Jurkat, Clone E6-1 (cell line): ENCODE measurements at places on chromosomes 12 and 14.

- no peak for DNase-seq
Measured at GRCh38 chr12:31756977-31757420, 28.2 kb upstream of the AMN1 start.

DNA sequence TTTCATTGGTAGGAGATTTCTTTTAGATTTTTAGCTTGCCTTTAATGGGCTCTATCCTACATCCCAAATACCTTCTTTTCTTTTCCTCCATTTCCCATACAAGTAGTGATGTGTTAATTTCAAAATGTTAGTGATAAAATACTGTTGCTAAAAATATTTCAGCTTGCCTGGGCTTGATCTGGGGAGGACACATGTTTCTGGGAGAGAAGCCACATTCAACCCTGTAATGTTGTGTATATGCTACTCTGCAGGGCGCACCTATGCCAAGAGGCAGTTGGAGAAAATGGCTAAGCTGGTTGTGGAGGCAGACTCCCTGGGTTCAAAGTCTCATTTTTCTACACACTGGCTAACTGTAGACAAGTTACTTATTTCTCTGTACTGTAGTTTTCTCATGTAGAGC lies 26.3 kb downstream of the FLRT2 start:
- no peak for DNase-seq

GRCh38 chr12:55044135-55044534 lies 24.4 kb downstream of the NEUROD4 start:
- DNase-seq, result no peak

- DNase-seq, result no peak
Measured at GRCh38 chr12:124386661-124387527, 92.0 kb downstream of the RFLNA start.

DNA sequence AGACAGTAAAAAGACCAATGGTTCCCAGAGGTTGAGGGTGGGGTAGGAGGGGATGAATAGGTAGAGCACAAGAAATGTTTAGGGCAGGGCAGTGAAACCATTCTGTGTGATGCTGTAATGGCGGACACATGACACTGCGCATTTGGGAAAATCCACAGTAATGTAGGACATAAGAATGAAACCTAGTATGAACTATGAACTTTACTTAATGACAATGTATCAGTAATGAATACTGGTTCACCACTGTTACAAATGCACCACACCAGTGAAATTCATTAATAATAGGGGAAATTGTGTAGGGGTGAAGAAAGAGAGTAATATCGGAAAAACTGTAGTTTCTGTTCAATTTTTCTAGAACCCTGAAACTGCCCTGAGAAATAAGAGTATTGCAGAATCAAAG lies 5.6 kb downstream of the ERH start:
- no peak for DNase-seq

- DNase-seq, result no peak
Measured at GRCh38 chr14:104280085-104280901, 141.9 kb downstream of the KIF26A start.

DNA sequence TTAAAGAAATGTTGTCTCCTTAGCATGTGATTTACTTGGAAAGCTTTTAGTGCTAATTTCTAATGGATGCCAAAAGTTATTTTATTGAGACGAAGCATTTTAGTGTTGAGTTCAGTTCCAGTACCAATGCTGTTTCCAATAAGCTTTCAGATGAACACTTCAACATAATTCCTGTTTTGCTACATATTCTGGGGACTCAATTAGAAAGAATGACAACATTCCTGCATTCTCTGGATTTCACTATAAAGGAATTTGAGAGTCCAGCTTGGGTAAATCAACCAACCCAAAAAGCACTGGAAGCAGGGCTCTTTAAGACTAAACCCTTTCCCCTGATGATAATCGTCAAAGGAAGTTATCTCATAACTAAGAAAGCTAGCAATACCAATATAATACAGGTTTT lies 353.0 kb upstream of the TMTC1 start:
- no peak for DNase-seq

- no peak for DNase-seq
Measured at GRCh38 chr12:87656311-87656710, 372.9 kb downstream of the C12orf50 start.

DNA sequence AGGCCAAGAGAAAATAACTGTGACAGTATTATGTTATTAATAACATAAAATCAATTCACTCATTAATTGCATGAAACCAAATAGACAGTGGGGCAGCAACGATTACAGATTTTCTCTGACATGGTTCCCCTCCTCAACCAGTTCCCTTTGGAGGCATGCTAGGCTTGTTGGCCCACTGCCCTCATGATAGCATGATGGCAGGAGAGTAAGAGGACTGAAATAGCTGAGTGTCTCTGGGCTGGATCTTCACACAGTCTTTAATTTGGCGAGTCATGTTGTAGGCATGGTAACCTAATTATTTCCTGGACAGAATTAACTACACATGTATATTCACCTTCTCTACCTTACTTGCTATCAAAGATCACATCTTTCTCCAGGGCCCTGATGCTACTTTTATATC lies 266.2 kb upstream of the PELI2 start:
- no peak for DNase-seq

- no peak for DNase-seq
Measured at GRCh38 chr14:55537782-55538181, 42.2 kb upstream of the KTN1 start.

DNA sequence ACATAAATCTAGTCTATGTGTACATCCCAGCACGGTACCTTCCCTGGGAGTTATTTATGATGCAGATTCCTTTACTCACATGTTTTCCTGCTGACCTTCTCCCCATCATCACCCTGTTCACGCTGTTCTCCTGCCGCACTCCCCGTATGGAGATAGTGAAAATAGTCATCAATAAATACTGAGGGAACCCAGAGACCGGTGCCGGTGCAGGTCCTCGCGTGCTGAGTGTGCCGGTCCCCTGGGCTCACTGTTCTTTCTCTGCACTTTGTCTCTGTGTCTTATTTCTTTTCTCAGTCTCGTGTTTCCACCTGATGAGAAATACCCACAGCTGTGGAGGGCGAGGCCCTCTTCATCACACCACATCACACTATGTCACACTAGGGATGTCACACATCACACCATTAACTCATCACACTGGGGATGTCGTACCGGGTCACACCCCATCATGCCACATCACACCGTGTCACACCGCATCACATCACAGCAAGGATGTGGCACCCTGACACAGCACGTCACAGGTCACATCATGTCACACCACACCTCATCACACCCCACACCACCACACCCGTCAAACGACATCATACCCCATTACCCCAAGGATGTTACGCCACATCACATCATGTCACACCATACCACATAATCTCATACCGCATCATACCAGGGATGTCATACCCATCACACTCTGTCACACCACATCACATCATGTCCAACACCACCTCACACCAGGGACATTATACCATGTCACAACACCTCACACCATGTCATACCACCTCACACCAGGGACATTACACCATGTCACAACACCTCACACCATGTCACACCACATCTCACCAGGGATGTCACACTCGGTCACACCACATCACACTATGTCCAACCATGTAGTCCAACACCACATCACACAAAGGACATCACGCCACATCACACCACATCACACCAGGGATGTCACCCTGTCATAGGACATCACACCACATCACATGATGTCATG lies 207.0 kb downstream of the TMEM121 start:
- no peak for DNase-seq

- no peak for DNase-seq
Measured at GRCh38 chr14:77782202-77782601, 17.7 kb upstream of the ADCK1 start.

- DNase-seq, result no peak
Measured at GRCh38 chr12:71417181-71417580, 22.4 kb upstream of the LGR5 start.

DNA sequence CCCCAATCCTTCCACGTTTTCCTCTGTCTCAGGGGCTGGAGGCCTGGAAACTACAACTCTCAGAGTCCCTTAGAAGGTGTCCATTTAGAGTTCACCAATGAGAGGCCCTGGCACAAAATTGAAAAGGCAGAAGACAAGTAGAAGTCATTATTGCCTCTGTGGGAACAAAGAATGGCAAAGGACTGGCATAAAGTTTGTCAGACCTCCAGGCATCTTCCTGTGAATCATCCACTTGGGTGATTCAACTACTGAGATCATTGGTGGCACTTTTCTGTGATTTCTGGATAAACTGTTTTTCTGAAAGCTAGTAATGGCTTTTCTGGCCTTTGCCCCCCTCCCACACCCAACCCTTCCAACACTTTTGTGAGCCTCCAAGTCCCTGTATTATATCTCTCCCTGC lies 42.6 kb upstream of the C12orf42 start:
- DNase-seq, result no peak

DNA sequence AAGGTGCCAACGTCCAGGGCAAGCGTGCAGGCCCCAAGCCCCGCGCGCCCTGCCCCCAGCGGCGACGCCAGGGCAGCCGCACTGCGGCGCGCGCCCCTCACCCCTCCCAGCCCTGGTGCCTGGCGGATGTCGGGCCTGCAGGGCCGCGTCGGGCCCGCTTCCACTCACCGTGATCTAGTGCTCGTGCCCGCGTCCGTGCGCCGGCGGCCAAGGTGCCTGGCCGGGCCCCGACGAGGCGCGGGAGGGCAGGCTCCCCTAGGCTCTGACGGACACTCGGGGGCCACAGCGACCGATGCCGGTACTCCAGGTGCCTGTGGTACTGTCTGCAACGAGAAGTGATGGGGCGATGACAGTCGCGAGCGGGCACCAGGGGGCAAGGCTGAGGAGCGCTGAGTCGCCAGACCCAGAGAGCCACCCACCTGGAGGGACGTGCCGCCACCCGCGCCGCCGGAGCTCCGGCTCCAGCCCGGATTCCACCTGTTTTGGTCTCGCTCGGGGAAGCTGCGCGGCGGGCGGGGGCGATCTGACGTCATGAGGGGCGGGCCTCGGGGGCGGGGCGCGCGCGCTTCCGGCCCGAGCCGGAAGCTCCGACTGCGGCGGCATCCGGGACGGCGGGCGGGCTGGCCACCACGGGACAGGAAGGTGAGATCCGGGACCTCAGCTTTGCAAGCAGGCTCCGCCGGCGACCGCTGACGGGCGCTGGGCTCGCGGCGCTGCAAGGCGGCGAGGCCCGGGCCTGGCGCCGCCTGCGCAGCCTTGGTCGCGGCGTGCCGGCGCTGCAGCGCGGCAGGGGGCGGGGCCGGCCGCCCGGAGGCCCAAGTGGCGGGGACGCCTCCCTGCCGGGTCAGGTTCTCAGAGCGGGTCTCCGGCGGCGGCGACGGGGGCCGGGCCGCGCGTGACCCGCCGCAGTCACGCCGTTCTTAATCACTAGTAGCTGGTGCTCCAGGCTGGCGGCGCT lies at the start of the genes LYSET and MOAP1:
Gene LYSET (plus strand): TSS at position 927 of the 958 bp plus-strand sequence. CDS start 89 bp downstream, outside the sequence.
Gene MOAP1 (minus strand): TSS at position 507 of the 958 bp plus-strand sequence. CDS start 655 bp downstream, outside the sequence.
- DNase-seq, result peak; percentile 75

- DNase-seq, result no peak
Measured at GRCh38 chr14:52923902-52924575, 26.8 kb downstream of the FERMT2 start.

GRCh38 chr12:8475508-8476203 lies 19.9 kb downstream of the CLEC6A start:
- no peak for DNase-seq

GRCh38 chr12:19561411-19561961 lies 122.2 kb downstream of the AEBP2 start:
- DNase-seq, result no peak

DNA sequence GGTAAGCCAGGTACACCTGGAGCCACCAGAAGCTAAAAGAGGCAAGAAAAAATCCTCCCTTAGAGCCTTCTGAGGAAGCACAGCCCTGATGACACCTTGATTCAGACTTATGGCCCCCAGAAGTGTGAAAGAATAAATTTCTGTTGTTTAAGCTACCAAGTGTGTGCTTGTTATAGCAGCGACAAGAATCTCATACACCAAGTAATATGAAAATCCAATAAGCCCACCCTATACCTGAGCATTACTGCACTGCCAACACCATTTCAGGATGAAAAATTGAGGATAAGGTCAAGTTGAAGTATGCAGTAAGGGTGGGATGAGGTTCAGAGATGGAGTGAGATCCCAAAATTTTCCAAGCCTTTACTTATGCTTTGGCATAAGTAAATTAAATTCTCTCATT lies 163.6 kb upstream of the CCDC196 start:
- DNase-seq, result no peak

DNA sequence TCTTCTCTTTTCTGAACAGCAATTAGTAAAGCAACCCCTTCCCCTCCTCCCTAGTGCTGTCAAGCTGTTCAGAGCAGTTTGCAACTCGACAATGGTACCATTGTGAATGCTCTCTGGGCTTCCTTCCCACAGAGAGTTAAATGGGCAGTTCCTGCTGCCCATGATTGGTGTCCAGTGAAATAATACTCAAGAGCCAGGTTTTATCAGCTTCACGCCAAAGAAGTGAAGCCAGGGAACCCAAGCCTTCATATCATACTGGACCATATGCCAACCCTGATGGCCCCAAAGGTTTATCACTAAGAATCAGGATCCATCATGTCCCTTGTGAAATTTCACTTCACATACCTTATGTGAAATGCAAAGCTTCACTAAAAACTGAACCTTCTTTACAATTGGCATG lies 24.7 kb downstream of the INSM2 start:
- DNase-seq, result no peak

DNA sequence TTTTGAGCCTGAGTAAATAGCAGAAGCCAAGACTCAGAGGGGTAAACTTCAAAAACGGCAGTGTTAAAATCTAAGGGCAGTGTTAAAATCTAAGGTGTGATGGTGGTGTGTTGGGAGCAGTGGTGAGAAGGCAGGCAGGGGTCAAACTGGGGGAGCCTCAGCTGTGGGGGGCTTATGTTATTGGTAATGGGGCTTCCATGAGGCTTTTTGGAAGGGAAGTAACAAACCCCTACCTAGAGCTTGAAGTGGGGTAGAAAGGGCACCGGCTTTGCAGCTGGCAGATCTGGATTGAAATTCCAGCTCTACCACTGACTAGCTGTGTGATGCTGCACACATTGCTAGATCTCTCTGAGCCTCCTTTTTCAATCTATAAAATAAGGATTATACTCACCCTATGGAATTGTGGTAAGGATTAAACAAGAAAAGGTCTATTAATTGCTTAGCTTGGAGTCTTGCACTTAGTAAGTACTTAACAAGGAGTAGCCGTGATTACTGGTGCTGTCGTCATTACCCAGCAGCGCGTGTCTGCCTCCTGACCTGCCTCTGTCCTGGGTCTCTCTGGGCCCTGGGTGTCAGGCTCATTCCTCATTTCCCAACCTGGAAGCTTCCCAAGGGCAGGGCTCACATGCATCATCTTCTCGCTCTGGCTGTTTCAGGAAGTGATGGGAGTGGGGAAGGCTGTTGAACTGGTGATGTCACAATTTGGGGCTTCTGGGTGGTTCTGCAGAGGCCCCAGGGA lies 18.5 kb upstream of the KRT80 start:
- no peak for DNase-seq
